ENCODE measurements at places on chromosomes 6 and 20. TPM values are rescaled to one million over a fixed set of nuclear protein-coding genes. Genes with fewer than 3 reads are reported as not detected.

Gene DDX39B
- total RNA-seq, result 198 TPM

Gene DLL1
- total RNA-seq, result 12.6 TPM

DNA sequence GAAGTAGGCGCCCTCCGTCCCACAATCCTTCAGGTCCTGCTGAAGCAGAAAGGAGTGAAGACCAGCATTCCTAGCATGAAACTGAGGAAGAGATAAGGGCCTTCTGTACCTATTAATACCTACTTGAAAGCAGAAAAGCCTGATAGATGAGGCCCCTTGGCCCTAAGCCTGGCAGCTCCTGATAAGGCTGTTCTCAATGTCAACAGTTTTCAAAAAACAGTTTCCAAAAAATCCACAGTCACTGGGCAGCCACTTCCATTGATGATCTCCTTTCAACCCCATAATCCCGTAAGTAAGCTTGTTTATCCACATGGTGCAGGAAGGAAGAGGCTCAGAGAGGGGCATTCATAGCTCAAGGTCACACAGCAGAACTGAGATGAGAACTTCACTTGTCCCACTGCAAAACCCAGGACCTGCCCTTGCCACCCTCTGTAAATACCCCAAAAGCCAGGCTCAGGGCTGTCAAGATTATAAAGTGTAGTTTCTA, 2.8 kb upstream of the E2F1 start:
- H3K27me3 ChIP-seq, result no peaks in the 10 kb centered on the region
- no peak overlapping the region for H3K27ac ChIP-seq
- no peaks in the 10 kb centered on the region for H3K36me3 ChIP-seq
- no peak for DNase-seq
- no peak overlapping the region for H3K4me3 ChIP-seq
- peaks cover 23% of the 10 kb centered on the region for H3K4me1 ChIP-seq

Gene PRICKLE4
- total RNA-seq, result 4.6 TPM

- H3K27ac ChIP-seq, result no peak overlapping the region
- no peaks in the 10 kb centered on the region for H3K36me3 ChIP-seq
- no peak overlapping the region for H3K4me3 ChIP-seq
- DNase-seq, result no peak
- no peaks in the 10 kb centered on the region for H3K27me3 ChIP-seq
- no peaks in the 10 kb centered on the region for H3K4me1 ChIP-seq
Measured at GRCh38 chr20:44370639-44371218, 15.2 kb downstream of the HNF4A start.

DNA sequence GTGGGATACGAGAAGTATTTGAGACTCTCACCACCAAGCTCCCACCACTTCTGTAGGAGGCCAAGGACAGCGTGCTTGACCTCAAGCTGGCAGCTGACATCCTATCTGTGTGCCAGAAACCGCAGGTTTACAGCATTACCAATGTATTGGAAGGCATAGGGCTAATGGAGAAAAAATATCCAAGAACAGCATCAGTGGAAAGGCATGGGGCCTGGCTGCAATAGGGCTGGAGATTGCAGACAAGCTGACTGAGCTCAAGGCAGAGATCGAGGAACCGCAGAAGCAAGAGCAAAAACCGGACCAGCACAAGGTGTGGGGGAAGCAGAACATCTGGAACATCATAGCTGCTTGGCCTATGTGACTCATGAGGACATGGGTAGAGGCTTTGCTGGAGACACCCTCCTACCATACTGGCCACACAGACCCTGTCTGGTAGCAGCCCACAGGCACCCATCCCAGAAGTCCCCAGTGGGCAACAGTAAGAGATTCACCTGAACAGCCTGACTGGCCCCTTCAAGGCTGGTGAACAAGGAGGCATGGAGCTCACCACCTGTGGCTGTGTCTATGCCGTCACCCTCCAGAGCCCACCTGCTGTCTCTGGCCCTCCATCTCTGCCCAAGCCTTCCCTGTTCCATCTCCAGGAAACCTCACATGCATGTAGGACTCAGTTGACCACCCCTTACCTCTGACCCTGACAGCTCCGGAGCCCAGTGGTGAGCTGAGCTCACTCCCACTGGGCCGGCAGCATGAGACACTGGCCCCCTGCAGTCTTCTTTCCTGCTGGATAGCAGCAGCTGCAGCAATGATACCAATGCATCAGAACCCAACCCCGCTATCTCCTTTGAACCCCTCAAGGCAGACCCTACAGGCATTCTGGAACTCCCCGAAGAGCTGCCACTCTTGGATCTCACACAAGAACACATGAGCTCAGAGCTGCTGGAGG, 171.1 kb downstream of the KIF6 start:
- no peak overlapping the region for H3K4me3 ChIP-seq
- H3K36me3 ChIP-seq, result no peaks in the 10 kb centered on the region
- H3K4me1 ChIP-seq, result peaks cover 4% of the 10 kb centered on the region

DNA sequence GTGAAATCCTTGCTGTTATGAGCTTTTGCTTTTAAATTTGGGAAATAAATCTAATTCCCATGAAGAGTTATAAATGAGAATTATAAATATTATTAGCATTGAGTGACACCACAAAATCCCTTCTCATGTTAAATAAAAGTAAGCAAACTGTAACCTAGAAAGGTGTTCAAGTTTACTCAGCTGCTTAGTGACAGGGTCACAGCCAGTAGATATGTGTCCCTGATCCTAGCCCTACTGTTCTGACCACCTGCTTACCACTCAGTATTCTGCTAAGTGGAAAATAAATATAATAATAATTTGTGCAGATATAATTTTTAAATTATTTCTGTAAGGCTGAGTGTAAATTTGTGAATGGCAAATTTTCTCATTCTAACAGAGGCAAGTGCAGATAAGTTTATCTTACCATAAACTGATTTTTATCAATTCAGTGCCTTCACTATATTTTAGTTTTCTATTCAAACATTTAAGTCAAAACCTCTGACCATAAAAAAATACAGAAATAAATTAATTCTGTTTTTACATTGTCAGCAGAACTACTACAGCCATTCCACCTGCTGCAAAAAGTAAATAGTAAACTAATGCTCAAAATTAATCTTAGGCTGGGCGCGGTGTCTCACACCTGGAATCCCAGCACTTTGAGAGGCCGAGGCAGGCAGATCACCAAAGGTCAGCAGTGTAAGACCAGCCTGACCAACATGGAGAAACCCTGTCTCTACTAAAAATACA, 118.2 kb downstream of the TENT5A start:
- DNase-seq, result no peak
- H3K27me3 ChIP-seq, result no peaks in the 10 kb centered on the region
- H3K4me1 ChIP-seq, result no peaks in the 10 kb centered on the region
- no peak overlapping the region for H3K27ac ChIP-seq
- H3K36me3 ChIP-seq, result no peaks in the 10 kb centered on the region

GRCh38 chr6:14453712-14454472, 336.3 kb downstream of the CD83 start:
- H3K4me3 ChIP-seq, result no peak overlapping the region
- no peaks in the 10 kb centered on the region for H3K36me3 ChIP-seq
- no peak for DNase-seq
- no peak overlapping the region for H3K27ac ChIP-seq

DNA sequence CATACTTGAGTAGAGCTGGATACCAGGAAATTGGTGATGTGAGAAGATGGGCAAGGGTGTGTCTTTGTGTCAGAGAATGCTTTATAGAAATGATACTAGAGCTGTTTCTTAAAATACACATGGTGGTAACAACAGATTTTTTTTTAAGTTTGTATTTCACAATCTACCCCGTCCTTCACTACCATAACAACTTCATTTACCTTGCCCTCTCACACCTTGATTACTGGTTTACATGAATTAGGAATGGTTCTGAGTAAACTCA, 45.4 kb downstream of the RARS2 start:
- no peak overlapping the region for H3K4me3 ChIP-seq
- no peak for DNase-seq
- peaks cover 3% of the 10 kb centered on the region for H3K36me3 ChIP-seq
- no peak overlapping the region for H3K27ac ChIP-seq
- H3K4me1 ChIP-seq, result peaks cover 4% of the 10 kb centered on the region

DNA sequence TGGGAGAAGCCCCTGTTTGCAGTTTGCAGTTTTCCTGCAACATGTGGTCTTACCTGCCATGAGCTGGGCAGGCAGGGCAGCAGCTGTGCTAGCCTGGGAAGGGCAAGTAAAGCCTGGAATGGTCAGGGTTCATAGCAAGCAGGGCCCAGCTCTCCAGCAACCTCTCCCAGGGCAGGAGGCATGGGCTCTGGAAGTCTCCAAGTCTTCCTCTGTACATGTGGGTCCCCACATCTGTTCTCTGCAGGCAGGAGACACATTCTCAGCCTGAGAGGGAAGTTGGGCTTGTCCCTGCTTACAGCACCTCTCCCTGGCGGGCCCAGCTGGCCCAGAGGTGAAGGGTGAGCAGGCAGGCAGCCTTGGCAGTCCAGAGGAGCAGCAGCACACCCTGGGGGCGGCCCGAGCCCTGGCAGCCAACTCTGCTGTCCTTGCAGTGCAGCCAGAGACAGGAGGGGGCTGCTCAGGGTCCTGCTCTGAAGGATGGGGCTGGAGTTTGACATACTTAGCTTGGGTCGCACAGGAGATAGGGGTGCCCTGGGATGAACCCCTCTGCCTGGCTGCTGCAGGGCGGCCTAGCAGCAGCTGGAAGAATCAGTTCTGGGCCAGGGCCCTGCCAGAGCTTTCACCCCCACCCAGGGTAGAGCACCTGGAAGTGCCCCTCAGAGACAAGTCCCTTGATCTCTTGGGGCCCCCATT, 176.0 kb downstream of the MRPL14 start:
- no peak overlapping the region for H3K4me3 ChIP-seq
- H3K27me3 ChIP-seq, result no peaks in the 10 kb centered on the region
- no peak for DNase-seq
- no peak overlapping the region for H3K27ac ChIP-seq
- H3K4me1 ChIP-seq, result no peaks in the 10 kb centered on the region
- H3K36me3 ChIP-seq, result no peaks in the 10 kb centered on the region
